ENCODE measurements at places on chromosomes 5 and 9.

- DNase-seq = no peak
Measured at GRCh38 chr5:141172381-141173204, at the start of gene PCDHB7. Gene PCDHB7 (plus strand): TSS chr5:141172644. CDS start chr5:141172836, 192 bp downstream.

DNA sequence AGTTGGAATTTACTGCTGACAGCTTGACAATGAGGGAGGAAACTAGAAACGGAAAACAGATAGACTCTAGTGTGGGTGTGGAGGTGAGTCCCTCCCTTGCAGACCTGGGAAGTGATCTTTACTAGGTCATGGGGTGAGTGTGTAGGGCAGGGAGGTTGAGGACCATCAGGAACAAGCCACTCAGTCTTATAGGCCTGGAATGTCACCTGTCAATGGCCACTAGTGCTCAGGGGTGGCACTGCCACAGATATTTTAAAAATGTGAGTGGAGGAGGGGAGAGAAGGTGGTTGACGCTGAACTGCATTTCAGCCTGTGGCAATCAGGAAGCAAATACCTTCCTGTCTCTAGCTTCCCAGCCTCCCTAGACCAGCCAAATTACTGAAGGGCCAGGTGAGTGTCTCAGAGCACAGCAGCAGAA, 9.0 kb downstream of the OR2S2 start:
- no peak for DNase-seq

- DNase-seq = no peak
Measured at GRCh38 chr5:163453705-163454104, 6.2 kb downstream of the NUDCD2 start.

GRCh38 chr9:130459941-130460669, 15.3 kb downstream of the ASS1 start:
- no peak for DNase-seq

DNA sequence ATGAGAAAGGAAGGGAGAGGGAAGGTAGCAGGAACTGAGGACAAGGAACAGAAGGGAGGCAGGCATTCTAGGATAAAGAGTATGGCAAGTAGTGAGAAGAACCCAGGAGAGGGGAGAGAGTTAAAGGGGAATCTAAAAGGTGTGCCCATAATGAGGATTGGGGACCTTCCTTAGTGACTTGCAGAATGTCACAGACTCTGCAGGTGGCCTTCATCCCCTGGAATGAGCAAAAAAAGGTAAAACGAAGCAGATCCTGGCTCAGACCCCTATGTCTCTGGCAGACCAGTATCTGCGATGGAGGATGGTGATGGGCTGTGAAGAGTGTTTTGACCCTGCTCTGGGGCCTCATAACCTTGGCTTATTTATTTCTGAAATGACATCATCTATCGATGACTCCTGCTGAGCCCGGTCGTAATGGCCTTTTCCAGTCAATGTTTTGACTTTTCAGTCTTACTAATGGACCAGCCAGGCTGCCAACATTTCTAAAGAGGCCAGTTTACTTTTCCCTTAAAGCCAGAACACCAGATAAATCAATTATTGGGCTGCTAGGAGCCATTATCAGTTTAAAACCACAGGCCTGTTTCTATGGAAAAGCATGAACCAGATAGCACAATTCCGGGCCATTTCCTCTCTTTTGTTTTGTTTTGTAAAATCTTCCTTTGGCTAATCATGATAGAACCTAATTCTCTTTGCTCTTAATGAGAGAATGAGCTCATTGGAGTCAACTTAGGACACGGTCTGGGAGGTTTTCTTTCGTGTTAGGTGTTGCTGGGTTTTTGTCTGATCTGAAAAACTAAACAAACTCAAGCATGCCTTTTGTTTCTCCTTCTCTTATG, 3.1 kb downstream of the TMOD1 start:
- DNase-seq = no peak

DNA sequence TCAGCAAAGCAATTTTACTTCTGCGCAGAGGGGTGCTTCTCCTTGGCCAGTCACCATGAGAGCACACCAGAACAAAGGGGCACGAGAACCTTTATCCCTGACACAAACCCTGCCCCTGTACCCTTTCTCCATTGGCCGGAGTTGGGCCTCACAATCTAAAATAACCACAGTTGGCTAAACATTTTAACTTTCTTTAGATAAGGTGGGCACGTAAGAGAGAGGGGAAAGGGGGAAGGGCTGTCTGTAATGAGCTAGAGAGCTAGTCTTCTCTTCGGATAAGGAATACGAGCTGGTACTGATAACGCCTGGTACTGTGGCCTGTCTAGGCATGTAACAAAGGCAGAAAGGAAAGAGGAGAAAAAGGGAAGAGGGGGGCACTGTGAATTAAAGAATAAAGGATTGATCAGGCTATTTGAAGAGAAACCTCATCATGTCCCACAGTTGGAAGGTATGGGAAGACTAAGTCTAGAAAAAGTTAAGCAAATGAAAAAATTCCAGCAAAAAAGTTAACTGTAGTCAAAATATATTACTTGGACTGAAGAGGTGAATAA, 1.8 kb upstream of the IARS1 start:
- no peak for DNase-seq

GRCh38 chr9:90904706-90905478, 103.3 kb downstream of the SYK start:
- DNase-seq = no peak

GRCh38 chr5:133846478-133847226, 121.8 kb downstream of the C5orf15 start:
- DNase-seq = no peak

DNA sequence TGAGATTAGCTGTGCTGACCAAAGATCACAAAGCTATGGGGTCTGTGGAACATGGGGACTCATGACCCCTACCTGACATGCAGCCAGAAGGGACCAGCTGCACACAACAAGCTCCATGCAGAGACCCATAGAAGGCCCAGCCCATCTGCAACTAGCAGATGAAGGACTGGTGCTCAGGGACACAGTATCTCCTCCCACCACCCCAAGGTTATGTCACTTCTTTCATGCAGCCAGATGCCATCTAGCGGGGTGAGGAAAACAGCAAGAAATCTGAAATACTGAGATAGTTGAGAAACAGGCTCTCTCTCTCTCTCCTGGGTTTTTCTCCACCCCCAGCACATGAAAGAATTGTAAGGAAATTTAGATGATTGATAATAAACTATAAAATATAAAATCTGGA, 161.3 kb upstream of the DAPK1 start:
- DNase-seq = peak; percentile 21

- DNase-seq = peak; percentile 4
Measured at GRCh38 chr5:78162253-78162862, 132.1 kb downstream of the AP3B1 start.

DNA sequence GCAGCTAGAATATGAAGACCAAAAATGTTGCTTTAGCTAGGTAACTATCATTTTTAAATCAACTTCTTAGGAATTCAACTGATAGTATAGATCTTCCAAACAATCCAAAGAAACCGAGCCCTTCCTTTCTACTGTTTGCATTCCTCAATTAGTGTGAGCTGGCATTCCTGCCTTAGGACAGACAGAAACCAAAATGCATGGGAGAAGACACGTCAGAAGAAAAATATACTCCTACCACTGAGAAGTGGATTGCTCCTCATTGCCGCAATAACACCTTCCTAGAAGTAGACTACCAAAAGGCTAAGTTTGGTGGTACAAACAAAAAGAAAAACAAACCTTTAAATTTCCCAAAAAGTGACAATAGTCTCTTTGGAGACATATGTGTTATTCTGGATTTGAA, 440.0 kb downstream of the SEMA5A start:
- no peak for DNase-seq

GRCh38 chr5:32545102-32545800, 40.1 kb upstream of the SUB1 start:
- no peak for DNase-seq

GRCh38 chr5:176695073-176695472, 47.8 kb downstream of the TSPAN17 start:
- no peak for DNase-seq

DNA sequence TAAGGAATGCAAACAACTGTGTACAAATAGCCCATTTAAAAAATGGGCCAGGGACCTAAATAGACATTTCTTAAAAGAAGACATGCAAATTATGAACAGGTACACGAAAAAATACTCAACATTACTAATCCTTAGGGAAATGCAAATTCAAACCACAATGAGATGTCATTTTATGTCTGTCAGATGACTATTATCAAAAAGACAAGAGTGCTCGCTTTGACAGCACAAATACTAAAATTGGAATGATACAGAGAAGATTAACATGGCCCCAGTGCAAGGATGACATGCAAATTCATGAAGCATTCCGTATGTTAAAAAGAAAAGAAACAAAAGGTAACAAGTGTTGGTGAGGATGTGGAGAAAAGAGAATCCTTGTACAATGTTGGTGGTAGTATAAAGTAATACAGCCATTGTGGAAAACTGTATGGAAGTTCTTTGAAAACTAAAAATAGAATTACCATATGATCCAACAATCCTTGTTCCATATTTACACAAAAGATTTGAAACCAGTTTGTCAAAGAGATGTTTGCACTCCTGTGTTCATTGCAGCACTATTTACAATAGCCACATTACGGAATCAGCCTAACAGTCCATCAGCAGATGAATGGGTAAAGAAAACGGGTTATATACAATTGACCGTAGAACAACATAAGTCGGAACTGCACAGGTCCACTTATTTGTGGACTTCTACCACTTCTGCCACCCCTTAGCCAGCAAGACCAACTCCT, 47.2 kb upstream of the PCAT7 start:
- DNase-seq = no peak

DNA sequence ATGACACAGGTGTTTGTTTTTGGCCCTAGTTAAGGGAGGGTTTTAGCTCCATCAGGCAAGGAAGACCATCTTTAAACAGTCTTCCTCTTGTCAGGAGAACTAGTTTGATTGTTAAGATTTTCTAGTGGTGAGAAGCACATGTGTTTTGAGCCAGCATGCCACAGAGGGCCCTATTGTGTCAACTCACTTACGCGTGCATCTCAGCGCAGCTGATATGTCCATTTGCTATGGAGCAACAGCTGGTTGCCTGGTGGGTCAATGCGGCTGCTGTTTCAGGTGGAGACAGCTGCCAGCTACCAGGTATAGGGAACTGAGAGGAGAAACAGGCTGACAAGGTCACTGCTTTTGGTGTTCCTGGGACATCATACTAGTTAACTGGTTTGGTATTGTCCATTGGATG, 100.5 kb upstream of the PRRC1 start:
- no peak for DNase-seq

DNA sequence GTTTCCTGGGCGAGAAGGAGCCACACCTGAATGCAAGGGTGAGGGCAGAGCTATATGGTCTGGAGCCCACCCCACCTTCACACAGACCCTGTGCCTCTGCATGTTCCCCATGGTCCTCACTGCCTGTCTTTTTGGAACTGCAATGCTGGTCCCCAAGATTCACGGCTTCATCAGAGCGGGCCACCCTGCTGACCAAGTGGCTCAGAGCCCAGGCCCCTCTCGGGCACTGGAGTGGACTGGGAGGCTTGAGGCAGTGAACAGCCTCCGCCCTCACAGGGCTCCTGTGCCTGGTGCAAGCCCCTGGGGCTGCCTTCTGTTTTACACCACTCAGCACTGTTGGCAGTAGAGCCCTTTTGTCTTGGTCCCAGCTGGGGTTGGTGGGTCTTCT, 143.2 kb downstream of the CACNA1B start:
- DNase-seq = no peak

DNA sequence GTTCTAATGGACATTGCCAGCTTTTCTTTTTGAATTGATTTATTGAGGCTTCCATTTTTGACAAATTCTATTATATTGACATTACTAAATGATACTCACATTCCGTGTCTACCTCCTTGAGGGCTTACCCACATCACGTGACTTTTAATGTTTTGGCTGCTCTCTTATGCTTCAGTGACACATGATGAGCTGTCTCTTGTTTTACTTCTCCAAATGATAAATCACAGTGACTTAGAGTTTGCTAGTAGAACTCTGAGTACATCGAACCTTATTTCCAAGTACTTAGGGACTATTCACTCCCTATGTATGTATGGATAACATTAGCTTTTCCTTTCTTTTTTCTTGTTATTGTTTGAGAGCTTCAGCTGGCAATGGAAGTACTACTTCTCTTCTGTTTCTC, 169.8 kb upstream of the KCNN2 start:
- DNase-seq = no peak

DNA sequence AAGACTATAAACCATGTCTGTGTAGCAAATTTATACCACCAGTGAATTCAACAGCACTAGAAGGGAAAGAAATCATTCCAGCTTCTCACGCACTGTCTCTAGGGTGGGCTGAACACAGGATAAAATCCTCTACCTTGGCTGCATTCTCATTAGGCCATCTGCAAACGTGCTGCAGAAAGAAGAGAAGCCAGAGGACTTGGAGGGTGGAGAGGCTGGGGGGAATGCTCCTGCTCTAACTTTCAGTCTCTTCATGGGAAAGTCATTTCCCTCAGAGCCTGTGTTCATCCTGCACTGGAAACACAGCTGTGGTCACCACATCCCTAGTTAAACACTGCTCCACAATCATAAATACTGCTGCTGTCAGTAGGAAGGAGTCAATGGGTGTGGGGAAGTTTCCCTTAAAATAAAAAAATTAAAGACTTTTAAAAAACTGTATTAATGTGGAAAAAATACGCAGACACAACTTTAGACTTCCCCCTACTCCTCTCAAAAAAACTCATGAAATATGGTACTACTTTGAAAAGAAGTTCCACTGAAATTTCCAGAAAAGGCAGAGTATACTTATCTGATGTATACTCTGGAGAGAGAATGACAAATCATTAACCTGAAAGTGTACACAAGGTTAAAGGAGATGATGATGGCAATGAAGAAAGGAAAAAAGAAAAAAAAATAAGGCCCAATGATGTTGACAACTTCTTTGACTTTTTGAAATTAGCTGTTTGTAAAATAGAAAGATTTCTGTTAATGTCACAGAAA, 46.8 kb downstream of the LHFPL2 start:
- no peak for DNase-seq

DNA sequence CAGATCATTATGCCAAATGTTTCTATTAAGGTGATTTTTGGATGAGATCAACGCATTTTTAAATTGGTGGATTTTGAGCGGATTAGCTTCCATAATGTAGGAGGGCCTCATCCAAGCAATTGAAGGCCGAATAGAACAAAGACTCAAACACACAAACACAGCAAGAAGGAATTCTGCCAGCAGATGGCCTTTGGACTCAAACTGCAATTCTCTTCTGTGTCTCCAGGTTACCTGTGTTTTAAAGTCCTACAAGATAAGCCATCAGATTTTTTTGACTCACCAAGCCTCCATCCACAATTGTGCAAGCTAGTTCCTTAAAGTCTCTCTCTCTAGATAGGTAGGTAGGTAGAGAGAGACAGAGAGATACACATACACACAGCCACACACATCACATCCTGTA, 25.5 kb downstream of the CDH6 start:
- DNase-seq = no peak

GRCh38 chr5:62100201-62100600, 205.8 kb upstream of the KIF2A start:
- no peak for DNase-seq

DNA sequence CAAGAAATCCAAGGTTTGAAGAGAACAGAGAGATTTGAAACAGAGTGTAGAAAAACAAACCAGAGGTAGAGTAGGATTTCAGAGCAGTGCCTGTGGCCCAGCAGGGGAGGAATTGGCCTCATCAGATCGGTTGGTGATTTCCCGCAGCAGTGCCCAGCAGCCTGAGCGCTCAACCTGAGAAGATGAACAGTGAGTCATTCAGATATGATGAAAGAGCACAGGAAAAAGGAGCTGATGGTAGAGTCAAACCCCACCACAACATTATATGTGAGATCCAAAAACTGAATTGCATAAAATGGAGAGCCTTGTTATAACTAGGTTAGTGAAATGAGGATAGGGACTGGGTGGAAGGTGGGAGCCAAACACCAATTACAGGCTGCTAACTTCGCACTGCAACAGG, 248.9 kb downstream of the PIK3R1 start:
- DNase-seq = no peak

- no peak for DNase-seq
Measured at GRCh38 chr5:149418910-149419531, 39.9 kb upstream of the IL17B start.

- DNase-seq = no peak
Measured at GRCh38 chr5:139360384-139360783, 18.7 kb downstream of the PAIP2 start.

All from 8988T (cell line).